ENCODE measurements at places on chromosomes 12 and 14.
A peak's percentile ranks its signal among the peaks of the same experiment; 100 is the strongest.

GRCh38 chr12:121346747-121347146 is 5.5 kb downstream of the ANAPC5 start:
- no peak for DNase-seq

GRCh38 chr12:75721796-75722195 is 210.4 kb upstream of the KRR1 start:
- DNase-seq, result no peak

GRCh38 chr12:96774496-96775256 is 132.4 kb upstream of the NEDD1 start:
- DNase-seq, result no peak

- peak; percentile 46 for DNase-seq
Observed at GRCh38 chr14:50531595-50532501, 521 bp downstream of the MAP4K5 start.

- DNase-seq, result no peak
Observed at GRCh38 chr12:65415826-65416225, 137.3 kb downstream of the MSRB3 start.

DNA sequence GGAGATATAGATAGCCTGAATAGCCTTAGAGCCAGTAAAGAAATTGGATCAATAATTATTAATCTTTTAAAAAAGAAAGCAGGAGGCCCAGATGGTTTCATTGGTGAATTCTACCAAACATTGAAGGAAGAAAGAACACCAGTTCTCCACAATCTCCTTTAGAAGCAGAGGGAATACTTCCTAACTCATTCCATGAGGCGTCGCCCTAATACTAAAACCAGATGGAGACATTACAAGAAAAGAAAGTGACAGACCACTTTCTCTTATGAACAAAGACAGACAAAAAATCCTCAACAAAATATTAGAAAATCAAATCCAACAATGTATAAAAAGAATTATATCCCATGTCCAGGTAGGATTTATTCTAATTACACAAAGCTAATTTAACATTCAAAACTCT is 362.6 kb downstream of the BCAT1 start:
- no peak for DNase-seq

GRCh38 chr14:51730098-51730497 is 78.4 kb downstream of the FRMD6 start:
- no peak for DNase-seq

- no peak for DNase-seq
Observed at GRCh38 chr14:46540986-46541385, 110.6 kb downstream of the RPL10L start.

- no peak for DNase-seq
Observed at GRCh38 chr12:25839470-25839869, 119.0 kb upstream of the RASSF8 start.

- DNase-seq, result peak; percentile 29
Observed at GRCh38 chr12:29782871-29783772, 620 bp downstream of the TMTC1 start.

DNA sequence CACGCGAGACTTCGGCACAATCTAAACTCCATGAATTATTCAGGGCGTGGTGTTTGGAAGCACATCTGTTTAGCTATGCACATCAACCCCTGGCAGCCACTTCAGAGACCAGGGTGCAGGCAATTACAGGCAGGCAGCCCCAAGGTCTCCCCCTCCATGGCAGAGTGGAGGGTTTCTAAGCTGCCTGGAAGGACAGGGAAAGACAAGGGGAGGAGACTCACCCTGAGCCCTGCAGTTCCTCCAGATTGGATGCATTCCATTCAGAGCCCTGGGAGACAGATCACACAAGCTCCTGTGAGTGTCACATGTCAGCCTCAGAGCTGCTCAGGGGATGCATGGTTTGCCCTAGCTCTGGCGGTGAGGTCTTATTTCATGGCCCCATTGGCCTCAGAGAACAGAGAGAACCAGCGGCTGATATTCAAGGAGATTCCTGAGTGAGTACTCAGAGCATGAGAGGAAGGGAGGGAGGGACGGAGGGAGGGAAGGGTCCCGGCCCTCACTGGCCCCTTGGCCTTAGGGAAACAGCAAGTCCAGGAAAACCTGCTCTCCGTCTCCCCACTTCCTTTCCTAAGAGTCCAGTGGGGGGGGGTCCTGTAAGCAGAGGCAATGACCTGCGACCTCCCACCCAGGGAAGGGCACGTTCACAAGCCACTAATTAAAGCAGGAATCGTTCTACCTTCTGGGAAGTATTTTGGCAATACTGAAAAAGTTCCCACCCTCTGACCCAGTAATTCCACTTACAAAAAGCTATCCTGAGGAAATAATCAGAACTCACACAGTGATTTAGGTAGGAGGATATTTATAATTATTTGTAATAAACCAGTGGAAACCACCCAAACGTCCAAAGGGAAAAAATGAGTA is 55.1 kb downstream of the SSH1 start:
- DNase-seq, result peak; percentile 61

Measured in neural crest cell (in vitro differentiated cells).